T follicular helper cell (primary cell): ENCODE measurements at places on chromosomes 11 and 22.

- no peak for DNase-seq
Observed at GRCh38 chr11:121716060-121716459, 263.3 kb upstream of the SORL1-AS1 start.

GRCh38 chr11:2807801-2808241, 77.8 kb downstream of the CDKN1C start:
- DNase-seq: no peak

DNA sequence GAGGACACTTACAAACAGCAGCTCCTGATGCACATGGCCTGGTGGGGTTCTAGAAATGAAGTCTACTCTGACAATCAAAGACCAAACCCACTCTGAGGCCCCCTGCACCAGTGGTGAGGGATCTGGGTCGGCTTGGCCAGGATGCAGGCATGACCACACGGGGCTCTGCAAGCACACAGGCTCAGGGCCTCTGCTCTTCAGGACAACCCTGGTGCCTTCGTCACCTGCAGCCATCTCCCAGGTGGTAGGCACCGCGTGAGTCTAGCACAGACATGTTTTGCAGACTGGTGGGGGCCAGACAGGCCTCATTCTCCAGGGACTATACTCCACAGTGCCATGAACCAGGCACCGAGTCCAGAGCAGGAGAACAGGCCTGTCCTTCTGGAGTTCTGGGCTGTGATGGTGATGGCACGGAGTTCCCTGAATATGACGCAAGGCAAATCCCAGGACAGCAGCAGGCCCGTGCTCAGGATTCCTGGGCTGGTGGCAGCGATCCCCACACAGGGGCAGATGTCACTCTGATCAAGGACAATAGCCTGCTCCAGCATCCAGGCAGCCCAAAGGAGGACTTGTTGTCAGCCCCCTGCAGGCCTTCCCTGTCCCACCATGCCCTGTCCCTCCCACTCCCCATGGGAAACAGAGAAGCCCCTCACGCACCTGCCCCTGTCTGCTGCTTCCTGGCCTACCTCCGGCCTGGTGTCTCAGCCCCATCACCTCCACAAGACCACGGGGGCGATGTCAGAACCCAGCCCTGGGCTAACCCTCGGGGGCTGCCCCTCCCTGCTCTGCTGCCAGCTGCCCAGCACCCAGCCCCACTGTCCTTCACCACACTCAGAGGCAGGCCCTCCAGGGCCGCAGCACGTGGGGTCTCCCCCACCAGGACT, 36.1 kb downstream of the GNB1L start:
- no peak for DNase-seq

DNA sequence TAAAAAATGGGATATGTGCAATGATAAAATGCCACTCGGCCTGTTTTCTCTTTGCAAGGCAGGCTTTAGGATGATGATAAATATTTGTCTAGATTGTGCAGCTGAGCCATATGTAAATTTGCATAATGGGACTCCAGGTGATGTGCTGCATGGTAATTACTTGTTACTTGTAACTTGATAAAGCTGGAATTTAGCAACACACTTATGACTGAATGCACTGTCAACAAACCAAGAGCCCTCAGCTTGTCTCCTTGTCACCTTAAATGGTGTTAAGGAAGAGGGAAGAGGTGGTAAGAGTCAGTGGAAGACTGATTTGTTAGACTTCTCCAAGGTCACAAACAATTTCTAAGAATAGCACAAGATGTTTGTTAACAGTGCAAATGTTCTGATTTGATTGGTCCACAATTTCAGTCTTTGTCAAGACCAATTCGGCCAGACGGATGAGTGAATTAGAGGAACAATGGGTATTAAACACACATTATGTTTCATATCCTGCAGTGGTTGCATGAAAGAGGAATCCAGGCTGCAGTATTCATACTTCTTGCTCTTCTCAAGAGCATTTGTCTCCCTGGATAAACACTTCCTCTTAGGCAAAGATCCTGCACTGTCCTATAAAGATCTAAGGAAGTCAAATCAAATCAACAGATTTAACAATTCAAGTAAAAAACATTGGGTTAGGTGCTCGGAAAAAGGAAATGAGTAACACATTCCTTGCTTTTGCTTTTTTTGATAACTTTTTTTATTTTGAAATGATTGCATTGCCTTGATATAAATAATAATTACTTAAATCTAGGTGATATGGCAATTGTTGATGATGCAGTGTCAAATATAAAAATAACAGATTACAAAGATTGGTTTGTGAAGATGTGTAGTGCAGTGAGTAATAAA, 448.3 kb upstream of the DDI1 start:
- no peak for DNase-seq

DNA sequence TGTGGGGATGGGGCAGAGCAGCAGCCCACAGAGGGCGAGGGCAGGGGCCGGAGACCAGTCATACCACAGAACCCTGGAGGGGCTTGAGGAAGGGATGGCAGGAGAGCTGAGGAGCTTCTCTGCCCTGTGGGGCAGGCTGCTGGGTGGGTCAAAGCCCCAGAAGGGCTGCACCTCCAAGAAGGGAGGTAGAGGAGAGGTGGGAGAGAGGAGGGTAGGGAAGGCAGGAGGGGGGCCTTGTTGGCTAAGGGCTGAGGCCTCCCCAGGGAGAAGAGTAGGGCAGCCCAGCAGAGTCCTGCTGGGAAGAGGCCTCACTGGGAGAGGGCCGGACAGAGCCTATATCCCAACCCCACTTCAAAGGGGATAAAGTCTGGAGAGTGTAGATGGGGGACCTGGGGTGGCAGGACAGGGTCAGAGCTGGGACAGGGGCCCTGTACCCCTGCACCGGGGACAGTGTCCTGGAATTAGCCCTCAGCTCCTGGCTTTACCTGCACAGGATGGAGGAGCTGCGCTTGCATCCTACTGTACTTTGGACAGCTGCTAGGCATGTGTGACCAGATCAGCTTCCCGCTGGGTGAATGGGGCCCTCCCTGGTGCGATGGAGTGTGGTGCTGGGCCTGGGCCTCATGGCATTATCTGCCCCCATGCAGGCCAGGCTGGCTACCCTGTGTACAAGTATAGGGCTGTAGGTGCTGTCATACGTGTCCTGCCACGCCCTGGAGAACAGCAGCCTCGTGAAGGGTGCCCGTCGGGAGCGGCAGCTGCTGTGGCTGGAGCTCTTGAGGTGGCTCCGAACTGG, 7.3 kb downstream of the DGCR6L start:
- no peak for DNase-seq

- DNase-seq: no peak
Observed at GRCh38 chr11:127052404-127052803, 51.8 kb upstream of the KIRREL3 start.

DNA sequence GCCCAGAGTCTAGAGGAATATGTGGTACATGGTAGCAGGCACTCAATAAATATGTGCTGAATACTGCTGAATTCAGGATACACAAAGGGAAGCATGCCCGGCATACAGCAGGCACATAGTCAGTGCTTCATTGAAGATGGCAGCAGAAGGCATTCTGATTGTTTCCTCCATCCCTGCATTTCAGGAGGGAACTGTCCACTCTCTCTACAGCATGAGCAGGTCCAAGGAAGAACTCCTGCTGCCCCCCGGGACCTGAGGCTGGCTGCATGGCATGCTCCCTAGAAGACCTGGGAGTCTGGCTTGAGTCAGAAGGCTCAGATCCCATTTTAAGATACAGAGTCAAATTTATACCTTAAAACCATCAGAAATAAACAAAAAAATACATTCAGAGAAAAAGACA, 319.3 kb upstream of the NARS2 start:
- no peak for DNase-seq

- no peak for DNase-seq
Observed at GRCh38 chr11:110093407-110094297, 460 bp downstream of the ZC3H12C start.

DNA sequence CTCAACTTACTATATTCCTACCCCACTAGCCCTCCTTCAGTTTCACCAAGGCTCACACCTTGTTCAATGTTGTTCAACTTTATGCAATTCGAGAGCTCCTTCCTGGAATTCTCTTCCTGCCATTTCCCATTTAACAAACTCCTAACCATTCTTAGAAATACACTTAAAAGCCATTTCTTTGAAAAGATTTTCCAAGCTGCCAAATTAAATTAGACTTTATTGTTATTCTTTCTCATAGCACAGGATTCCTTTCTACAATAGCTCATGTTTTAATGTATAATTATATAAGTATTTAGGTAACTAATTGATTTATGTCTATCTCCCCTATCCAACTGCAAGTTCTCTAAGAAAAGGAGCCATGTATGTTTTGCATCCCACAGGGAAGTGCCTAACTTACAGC, 52.7 kb upstream of the CTSC start:
- no peak for DNase-seq

DNA sequence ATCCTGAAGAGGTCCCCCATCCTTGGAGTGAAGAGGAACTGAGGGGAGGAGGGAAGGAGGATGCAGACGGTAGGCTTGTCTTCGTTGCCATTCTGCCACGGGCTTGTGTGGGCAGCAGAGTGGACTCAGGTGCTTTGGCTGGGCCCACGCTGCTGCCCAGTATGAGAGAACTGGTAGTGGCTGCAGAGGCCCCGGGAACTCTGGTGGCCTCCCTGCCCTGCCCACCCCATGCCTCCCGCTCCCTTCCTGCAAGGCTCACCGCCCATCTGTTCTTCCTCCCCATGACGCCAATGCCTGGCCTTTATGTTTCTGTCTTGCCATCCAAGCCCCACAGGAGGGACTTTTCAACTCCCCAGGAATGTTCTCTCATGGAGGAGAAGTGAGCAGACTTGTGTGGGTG, 157.4 kb downstream of the DSCAML1 start:
- DNase-seq: no peak

DNA sequence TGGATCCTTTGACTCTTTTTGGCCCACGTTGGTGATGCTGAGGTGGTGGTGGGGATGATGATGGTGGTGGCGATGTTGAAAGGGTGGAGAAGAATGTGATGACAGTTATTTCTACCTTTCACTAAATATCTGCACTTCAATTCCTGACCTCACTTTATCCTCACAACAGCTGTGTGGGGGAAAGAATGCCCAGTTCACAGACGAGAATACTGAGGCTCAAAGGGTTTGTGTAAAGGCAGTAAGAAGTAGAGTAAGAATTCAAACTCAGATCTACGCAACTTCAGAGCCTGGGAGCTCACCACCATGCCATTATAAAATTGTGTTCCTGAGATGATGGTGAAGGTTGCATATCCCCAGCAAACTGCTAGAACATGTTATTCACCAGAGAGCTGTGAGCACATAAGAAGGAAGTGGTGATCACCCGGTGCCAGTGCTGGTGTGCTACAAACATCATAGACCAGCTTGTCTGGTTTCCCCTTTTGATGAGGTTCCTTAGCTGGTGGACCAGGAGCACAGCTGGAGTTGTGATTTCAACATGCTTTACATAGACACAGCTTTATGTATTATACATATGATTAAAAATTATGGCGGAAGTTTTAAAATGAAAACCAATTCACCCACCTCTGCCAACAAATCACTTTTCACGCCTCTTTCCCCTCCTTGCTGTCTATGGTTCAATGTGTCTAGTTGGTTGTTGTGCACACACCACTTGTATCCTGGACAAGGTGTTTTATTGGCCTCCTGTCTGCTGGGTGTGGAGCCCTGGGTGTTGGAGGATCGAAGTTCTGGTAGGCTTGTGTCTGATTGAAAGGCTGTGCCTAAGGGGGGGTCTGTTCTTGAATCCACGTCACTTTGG, 6.2 kb downstream of the ST14 start:
- DNase-seq: no peak

DNA sequence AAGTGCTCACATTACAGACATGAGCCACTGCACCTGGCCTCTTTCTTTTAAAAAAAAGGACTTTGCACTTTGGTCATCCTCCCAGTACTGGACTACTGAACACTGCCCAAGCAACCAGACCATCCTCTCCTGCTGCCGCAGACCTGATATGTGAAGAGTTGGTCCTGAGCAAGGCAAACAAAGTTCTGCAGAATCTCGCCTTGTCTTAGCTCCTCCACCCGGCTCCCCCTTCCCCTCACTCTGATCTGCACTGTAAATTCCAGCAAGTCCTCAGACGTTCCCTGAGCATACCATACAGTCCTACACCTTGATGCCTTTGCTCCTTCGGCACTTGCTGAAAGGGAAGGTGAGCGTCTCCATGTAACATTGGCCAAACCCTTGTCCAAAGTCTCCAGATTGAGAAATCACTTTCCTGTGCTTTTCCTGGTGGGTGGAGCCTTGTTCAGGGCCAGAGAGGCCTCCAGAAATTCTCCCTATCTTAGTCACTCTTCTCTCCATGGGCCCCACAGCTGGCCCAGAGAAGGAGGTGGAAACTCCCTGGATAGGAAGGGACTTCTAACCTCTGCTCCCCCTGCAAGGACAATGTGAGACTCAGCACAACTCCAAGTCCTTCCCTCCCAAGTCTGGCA, 47.0 kb upstream of the TIMP3 start:
- DNase-seq: no peak

- DNase-seq: no peak
Observed at GRCh38 chr11:22520521-22520920, 105.1 kb downstream of the FANCF start.

GRCh38 chr22:19429950-19430889, 1.3 kb downstream of the HIRA start:
- DNase-seq: peak; percentile 25

GRCh38 chr11:75588051-75588481, 26.0 kb downstream of the SERPINH1 start:
- DNase-seq: no peak

DNA sequence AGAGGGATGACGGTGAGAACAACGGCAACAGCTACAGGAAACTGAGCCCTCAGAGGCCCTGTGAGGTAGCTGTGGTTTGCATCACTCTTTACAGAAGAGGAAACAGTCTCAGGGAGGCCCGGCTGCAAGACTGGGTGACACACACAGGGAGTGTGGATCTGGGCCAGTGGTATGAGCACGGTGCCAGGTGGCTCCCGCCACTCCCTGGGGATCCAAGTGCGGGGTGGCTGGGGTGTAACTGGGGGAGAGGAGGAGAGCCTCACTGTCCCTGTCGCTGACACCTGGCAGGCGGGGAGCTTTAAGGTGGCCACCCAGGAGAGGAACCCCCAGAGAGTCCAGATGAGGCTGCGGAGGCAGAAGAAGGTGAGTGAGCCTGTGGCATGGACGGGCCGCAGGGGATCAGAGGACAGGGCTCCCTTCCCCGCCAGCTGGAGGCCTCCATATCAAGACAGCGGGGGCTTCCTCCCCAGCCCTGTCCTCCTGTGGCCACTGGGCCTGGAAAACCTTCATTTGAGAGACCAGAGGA, 5.6 kb downstream of the RGL4 start:
- peak; percentile 72 for DNase-seq

GRCh38 chr11:75872887-75873416, 57.9 kb downstream of the UVRAG start:
- no peak for DNase-seq

- DNase-seq: no peak
Observed at GRCh38 chr11:131242476-131243000, 127.9 kb upstream of the NTM start.

GRCh38 chr11:134837166-134837886, 425.3 kb upstream of the B3GAT1 start:
- DNase-seq: no peak
